ENCODE measurements at places on chromosomes 3 and 15. TPM values are rescaled to one million over a fixed set of nuclear protein-coding genes. Genes with fewer than 3 reads are reported as not detected.
A peak's percentile ranks its signal among the peaks of the same experiment; 100 is the strongest.

ZNF502 gene
- 4.1 TPM for polyA plus RNA-seq

ACKR2 gene
- polyA plus RNA-seq: 0.82 TPM

MINDY2 gene
- polyA plus RNA-seq: 10.0 TPM

GRCh38 chr3:71110385-71111222, 472.9 kb downstream of the FOXP1 start:
- DNase-seq: no peak

DNA sequence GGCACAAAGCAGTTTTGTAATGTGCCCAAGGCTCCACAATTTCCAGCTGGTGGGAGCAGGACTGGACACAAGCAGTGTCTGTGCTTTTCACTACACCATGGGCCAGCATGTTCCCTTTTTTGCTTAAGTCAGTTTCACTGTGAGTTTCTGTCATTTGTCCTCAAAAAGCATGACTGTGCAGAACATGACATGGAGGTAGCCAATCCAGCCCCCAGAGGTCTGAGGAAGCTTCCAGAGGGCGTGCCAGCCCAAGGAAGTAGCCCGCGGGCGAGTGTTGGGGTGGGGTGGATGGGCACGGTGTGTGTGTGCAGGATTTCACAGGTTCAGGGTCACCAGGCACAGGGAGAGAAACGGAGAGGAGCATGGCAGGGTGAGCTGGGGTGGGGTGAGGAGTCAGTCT, 8.0 kb upstream of the EEFSEC start:
- DNase-seq: no peak

GRCh38 chr3:100698736-100699135, 10.6 kb upstream of the TFG start:
- DNase-seq: no peak

GRCh38 chr3:172305974-172306373, 142.3 kb downstream of the GHSR start:
- DNase-seq: no peak

GRCh38 chr15:74213858-74214284, 11.3 kb upstream of the STRA6 start:
- no peak for DNase-seq

GRCh38 chr3:118495206-118495605, 539.4 kb downstream of the IGSF11 start:
- DNase-seq: no peak

- no peak for DNase-seq
Observed at GRCh38 chr15:41951571-41951970, 20.8 kb downstream of the EHD4 start.

- DNase-seq: no peak
Observed at GRCh38 chr3:162538906-162539305, 1042.3 kb downstream of the OTOL1 start.

DNA sequence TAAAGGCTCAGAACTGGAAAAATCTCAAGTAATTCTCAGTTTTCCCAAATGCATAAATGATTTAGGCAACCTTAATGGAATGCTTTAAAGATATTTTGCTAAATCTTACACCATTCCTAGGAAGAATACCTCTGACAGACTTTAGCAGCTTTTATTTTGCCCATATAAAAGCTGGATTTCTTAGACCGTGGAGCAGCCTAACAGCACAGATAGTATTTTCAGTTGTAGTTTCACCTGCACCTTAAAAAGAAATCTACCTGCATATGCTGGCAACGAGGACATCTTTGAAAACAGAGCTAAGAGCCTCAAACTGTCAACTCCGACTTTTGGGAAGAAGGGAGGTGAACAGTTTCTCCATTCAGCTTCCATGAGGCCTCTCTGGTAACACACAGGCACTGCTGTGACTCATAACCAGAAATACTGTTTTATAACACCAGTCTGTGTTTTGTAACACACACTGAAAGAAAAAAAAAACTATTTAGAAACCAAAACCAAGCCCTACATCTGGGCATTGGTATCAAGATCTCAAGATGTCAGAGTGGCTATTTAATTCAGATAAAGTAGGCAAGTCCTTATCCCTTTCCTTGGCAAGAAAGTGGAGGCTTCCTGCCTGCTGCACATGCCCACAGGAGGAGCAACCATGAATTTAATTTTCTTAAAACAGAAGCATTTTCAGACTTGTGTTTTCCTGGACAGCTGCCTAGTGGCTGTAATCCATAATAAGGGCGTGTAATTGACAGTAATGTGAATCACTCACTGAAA, 181.5 kb upstream of the ICE2 start:
- DNase-seq: peak; percentile 36

- DNase-seq: no peak
Observed at GRCh38 chr3:72489901-72490300, 358.3 kb downstream of the SHQ1 start.

DNA sequence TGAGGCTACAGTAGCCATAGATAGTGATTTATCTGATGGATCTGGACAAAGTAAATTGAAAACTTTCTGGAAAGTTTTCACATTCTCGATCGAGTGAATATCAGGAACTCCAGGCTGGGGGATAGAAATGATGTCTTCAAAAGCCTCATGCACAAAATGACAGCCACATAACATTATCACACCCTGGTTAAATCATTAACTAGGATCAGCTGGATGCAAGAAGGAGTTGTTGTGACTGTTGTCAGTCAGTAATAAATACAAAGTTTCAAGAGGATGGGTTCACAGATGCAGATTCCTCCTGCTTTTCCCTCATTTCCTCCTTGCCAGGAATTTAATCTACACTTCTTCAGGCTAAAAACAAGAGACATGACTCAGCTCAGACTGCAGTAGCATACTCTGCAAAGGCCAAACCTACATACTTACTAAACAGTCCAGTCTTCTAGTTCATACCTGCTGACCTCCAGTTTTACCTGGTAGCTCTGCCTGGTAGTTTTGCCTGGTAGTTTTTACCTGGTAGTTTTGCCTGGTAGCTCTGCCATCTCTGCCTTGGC, 40.9 kb downstream of the C2CD4A start:
- no peak for DNase-seq

DNA sequence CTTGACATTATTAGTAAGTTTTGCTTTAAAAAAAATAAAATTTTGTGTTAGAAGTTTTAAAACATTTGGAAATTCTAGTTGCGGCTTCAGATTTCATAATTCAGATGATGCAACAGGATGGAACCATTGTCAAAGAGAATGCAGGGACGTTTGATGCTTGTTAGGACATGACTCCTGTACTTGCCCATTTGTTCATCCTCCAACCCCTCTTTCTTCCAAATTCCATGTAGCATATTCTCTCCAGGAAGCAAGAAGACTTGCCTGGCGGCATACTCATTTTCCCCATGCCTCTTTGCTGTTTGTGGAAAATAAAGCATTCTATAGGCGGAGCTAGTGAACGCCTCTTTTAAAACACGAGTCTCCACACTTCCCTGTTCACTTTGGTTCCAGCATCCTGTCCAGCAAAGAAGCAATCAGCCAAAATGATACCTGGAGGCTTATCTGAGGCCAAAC, at the start of gene CSTA:
Gene CSTA, plus strand, starts transcription at position 378 of the 453 bp plus-strand sequence. Its CDS starts 45 bp downstream, at position 423.
- DNase-seq: no peak

Data from ovary (tissue), 10 donors.